Activated CD4-positive, alpha-beta T cell treated with anti-CD3 and anti-CD28 coated beads, Interleukin-2, amount 50 U/mL, for 16 hours (primary cell): ENCODE measurements at places on chromosomes 2 and 18.

DNA sequence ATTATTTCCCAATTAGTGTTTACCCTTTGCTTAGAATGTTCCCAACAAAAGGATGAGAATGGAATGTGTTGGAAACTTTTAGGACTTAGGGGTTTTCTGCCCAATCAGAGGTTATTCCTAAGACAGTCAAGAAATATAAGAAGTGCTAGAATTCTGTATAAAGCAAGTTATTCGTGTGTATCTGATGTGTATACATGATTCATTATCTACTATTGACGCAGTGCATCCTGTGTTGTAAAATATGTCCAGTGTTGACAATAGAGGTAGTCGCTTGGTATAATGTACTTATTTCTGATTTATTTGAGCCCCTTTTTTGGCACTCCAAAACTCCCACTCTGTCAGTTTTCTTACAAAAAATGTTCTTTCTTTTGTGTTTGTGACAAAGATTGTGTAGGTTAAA, 881 bp downstream of the PIKFYVE start:
- DNase-seq, result no peak

DNA sequence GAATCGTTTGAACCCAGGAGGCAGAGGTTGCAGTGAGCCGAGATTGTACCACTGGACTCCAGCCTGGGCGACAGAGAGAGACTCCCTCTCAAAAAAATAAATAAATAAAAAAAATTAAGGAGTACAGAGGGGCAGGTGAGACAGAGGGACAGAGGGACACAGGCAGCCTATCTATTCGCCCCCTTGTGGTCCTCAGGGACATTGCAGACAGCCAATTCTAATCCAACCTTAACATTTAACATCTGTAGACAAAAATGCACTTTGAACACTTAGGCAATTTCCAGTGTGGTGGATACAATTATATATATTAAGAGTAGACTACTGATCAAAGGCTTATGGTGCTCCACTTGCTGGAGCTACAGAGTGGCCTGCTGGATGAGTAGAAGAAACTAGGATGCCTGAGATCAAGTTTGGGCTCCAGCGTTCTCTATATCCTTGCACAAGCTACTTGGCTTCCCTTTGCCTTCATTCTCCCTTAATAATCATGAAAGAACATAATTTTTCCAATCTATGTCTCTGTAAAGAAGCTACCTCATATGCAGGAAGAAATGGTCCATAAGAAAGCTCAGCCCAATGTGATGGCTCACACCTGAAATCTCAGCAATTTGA, 8.2 kb upstream of the SMARCAL1 start:
- DNase-seq, result peak; percentile 46

GRCh38 chr2:26764078-26764887, at the start of gene SLC35F6:
Gene SLC35F6 (plus strand): TSS chr2:26764284. CDS start chr2:26764350, 66 bp downstream.
- peak; percentile 84 for DNase-seq

- DNase-seq, result no peak
Measured at GRCh38 chr2:157305723-157306110, 19.9 kb downstream of the ERMN start.

- DNase-seq, result no peak
Measured at GRCh38 chr2:79910643-79911042, 393.9 kb downstream of the LRRTM1 start.
